Spleen (tissue), 13 donors: ENCODE measurements at places on chromosomes 6 and 20. TPM values are rescaled to one million over a fixed set of nuclear protein-coding genes. Genes with fewer than 3 reads are reported as not detected.

- H3K27ac ChIP-seq = no peak overlapping the region
- no peak for DNase-seq
- no peaks in the 10 kb centered on the region for H3K27me3 ChIP-seq
- H3K36me3 ChIP-seq = no peaks in the 10 kb centered on the region
Observed at GRCh38 chr20:15205719-15206118, 868.3 kb upstream of the FLRT3 start.

DNA sequence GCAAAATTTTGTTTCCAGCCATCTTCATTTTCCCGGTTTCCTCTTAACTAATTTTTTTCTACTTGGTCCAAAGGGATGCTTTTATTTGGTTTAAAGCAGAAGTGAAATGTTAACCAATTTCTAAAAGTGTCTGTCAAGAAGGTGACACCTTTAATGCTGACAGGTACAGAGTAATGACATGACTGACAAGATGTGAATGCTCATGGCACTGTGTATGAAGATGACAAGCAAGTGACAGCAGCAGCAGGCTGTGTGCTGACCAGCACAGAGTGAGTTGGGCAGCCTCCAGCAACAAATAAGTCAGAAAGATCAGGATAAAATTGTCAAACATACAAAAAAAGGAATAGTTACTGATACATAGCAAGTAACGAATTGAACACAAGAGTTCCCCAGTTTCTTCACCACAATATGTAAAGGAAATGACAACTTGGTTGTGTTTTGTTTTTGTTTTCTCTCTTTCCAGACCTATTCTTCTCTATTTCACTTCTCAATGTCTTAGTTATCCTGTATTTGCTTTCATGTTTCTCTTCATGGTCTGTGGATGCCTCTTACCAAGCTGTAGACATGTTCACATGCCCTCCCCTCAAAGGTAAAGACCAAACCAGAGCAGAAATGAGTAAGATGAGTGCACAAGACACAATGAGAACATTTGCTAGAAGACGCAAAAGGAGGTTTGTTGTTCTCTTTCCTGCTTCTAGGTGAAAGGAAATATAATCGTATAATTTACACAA is 174.9 kb downstream of the FRK start:
- H3K27ac ChIP-seq = no peak overlapping the region
- H3K4me1 ChIP-seq = no peaks in the 10 kb centered on the region
- no peaks in the 10 kb centered on the region for H3K27me3 ChIP-seq
- H3K4me3 ChIP-seq = no peak overlapping the region
- no peaks in the 10 kb centered on the region for H3K36me3 ChIP-seq

The C20orf96 gene
- 8.6 TPM for total RNA-seq

DNA sequence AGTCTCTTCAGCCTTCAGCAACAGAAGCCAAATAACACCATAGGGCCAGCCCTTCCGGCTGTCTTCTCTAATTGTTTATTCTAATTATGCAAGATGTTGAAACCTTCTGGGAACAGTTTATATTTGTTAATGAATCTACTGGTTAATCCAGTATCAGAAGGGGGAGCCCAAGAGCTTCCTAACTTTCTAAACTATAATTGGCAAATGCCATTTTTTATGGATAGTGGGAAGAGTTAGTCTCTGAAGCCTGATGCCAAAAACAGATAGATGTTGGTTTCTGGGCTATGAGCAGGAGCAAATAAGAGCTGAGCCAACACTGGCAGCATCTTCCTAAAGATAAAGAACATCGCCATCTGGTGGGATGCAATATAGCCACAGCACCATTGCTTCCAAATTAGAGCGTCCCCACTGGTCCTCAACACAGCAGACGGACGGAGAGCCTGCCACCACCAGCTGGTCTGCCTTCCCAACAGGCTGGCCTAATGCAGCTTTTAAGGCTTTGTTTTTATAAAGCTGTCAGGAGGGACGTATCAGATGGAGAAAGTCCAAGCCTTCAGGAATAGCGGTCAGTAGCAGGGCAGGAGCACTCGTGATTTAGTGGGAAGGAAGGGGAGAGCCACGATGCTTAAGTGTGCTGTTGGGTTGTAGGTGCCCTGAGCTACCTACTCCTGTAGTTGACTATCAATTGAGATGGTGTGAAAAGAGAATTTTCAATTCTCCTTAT is 118.8 kb downstream of the RALGAPA2 start:
- no peak overlapping the region for H3K4me3 ChIP-seq
- H3K4me1 ChIP-seq = no peaks in the 10 kb centered on the region
- no peaks in the 10 kb centered on the region for H3K27me3 ChIP-seq
- no peak for DNase-seq
- H3K36me3 ChIP-seq = no peaks in the 10 kb centered on the region

DNA sequence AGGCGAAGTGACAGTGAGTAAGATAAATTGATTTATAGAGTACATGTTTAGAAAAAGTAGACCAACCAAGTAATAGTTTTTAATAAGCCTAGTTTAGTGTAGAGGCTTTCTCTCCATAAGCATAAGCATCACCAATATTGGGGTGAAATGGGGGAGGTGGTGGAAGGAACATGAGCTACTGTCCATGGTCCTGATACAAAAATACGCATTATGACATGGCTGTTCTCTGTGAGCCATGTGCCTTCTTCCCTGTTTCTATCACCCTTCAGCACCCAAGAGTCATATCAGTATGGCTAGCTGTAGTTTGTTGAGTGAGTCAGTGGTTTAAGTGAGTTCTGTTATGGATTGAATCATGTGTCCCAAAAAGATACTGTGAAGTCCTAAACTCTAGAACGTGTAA is 150.8 kb downstream of the EDN1 start:
- H3K4me1 ChIP-seq = peaks cover 7% of the 10 kb centered on the region
- H3K36me3 ChIP-seq = no peaks in the 10 kb centered on the region
- no peak overlapping the region for H3K4me3 ChIP-seq
- H3K27ac ChIP-seq = no peak overlapping the region
- no peaks in the 10 kb centered on the region for H3K27me3 ChIP-seq
- no peak for DNase-seq
